Retinal pigment epithelial cell (primary cell): ENCODE measurements at places on chromosomes 2 and 18.

GRCh38 chr2:237754182-237754581 is 44.4 kb upstream of the RBM44 start:
- DNase-seq, result no peak

DNA sequence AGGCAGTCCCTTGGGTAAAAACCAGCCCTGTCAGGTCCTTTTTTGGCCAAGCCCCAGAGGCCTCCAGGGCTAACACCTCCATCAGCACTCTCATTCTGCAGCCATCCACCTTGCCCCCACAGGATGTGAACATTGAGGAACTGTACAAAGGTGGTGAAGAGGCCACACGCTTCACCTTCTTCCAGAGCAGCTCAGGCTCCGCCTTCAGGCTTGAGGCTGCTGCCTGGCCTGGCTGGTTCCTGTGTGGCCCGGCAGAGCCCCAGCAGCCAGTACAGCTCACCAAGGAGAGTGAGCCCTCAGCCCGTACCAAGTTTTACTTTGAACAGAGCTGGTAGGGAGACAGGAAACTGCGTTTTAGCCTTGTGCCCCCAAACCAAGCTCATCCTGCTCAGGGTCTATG is 7.3 kb downstream of the IL1F10 start:
- DNase-seq, result no peak

DNA sequence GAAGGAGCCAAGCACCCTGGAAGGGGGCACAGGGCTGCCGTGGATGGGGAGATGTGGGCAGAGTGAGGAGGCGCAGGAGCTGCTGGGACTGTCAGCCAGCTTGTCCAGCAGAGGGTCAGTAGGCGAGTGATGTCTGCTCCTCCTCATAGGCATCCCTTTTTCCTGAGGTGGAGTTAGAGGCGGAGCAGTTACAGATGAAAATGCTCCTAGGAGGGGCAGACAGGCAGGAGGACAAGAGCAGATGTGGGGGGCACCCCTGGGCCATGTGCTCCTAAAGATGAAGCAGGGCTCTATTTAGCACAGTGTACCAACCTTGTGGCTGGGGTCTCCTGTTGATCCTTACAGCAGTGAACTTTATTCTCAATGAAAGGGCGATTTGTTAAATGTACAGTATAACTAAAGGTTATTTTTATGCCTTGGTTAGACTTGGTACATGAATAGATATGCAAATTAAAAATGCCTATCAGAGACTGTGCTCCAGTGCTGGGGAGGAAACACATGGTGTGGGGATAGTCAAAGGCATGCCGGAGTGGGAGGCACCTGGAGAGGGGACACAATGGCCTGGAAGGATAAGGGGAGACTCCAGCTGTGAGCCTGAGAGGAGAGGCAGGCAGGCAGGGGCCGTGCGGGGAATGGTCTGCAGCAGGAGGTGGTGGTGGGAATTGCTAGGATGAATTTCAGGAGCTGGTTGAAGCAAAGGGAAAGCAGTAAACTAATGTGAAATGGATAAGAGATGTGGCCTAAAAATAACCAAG is 175.3 kb downstream of the CLIP4 start:
- no peak for DNase-seq

GRCh38 chr2:5889519-5889918 is 197.3 kb downstream of the SOX11 start:
- DNase-seq, result no peak

DNA sequence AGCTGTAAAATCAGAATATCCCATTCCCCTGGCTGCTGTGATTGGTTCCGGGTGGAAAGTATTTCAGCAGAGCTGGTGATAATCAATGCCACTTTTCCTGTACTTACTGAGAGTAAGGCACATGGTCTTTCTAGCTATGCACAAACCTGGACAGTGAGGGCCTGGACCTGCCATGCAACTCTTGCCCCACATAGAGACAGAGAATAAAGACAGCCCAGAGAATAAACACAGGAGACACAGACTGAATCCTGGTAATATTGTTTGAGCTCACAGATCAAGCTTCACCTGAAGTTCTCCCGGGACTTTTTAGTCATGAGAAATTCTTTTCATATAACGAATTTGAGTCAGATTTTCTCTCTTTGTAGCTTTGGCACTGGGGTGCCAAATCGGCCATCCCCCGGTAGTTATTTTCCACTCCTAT is 81.9 kb downstream of the ACAA2 start:
- DNase-seq, result no peak

GRCh38 chr2:61318553-61318952 is 152.3 kb downstream of the USP34 start:
- DNase-seq, result no peak
